Endothelial cell of coronary artery (primary cell): ENCODE measurements at places on chromosomes 1 and 21. TPM values are rescaled to one million over a fixed set of nuclear protein-coding genes. Genes with fewer than 3 reads are reported as not detected.

The OR2C3 gene
- not detected in 2 replicates for total RNA-seq

The OR6K3 gene
- total RNA-seq, result not detected in 2 replicates

The AMPD1 gene
- total RNA-seq, result not detected in 2 replicates

The C1QC gene
- not detected in 2 replicates for total RNA-seq

The TRNP1 gene
- 10.1 and 22.8 TPM in 2 replicates for total RNA-seq

The HPDL gene
- total RNA-seq, result 1.4 and 3.2 TPM in 2 replicates

The LYSMD1 gene
- total RNA-seq, result 2.9 and 4.8 TPM in 2 replicates

The ANKRD34A gene
- total RNA-seq, result 0.27 and 0.28 TPM in 2 replicates

The HAO2 gene
- total RNA-seq, result not detected in 2 replicates

The ADGRB2 gene
- total RNA-seq, result 0.85 and 1.2 TPM in 2 replicates

The SYCP1 gene
- not detected in 2 replicates for total RNA-seq

The NCSTN gene
- 54.8 and 91.4 TPM in 2 replicates for total RNA-seq

The MRPL9 gene
- 117 and 147 TPM in 2 replicates for total RNA-seq

The IQCC gene
- total RNA-seq, result 1.3 and 1.4 TPM in 2 replicates

The CELA2A gene
- total RNA-seq, result 0.19 TPM in 1 of 2 replicates, not detected in the other

The F3 gene
- total RNA-seq, result 1.3 and 28.9 TPM in 2 replicates

The TLCD4 gene
- total RNA-seq, result under 0.01 TPM in 2 replicates
